ENCODE measurements at places on chromosomes 16 and 17. TPM values are rescaled to one million over a fixed set of nuclear protein-coding genes. Genes with fewer than 3 reads are reported as not detected.

DNA sequence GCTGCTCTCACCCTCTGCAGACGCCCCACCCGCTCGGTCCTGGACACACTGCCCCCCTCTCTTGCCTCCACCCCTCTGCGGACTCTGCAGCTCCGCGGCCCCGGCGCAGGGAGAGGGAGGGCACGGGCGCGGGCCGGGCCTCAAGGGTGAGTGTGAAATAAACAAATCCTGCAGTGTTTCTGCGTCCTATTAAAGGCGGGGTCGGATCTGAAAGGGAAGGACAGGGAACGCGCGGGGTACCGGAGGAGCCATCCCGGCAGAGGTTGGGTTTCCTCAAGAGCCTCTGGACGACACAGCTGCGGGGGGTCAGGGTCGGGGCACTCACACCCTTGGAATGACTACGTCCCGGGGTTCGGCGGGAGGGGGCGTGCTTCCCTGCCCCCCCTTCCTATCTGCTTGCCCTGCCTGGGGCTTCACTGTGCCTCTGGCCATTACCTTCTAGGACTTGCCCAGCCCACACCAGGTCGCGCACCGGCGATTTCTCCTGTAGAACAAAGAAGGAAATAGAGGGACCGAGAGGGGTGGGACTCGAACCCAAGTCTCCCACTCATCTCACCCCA is 466 bp upstream of the HSF4 start:
- H3K4me1 ChIP-seq = peaks cover 28% of the 10 kb centered on the region
- no peak for DNase-seq
- no peaks in the 10 kb centered on the region for H3K36me3 ChIP-seq
- peaks cover 13% of the 10 kb centered on the region for H3K27me3 ChIP-seq

GRCh38 chr16:68592466-68593337 is 52.4 kb upstream of the CDH3 start:
- no peak for DNase-seq
- no peaks in the 10 kb centered on the region for H3K27me3 ChIP-seq
- H3K27ac ChIP-seq = no peak overlapping the region
- no peaks in the 10 kb centered on the region for H3K36me3 ChIP-seq
- peaks cover 7% of the 10 kb centered on the region for H3K4me1 ChIP-seq

GRCh38 chr16:3022684-3023414 is 893 bp downstream of the HCFC1R1 start:
- H3K27me3 ChIP-seq = no peaks in the 10 kb centered on the region
- H3K4me3 ChIP-seq = peak overlapping the region; percentile 91
- peaks cover 29% of the 10 kb centered on the region for H3K4me1 ChIP-seq
- H3K27ac ChIP-seq = peak overlapping the region; percentile 99
- DNase-seq = no peak

DNA sequence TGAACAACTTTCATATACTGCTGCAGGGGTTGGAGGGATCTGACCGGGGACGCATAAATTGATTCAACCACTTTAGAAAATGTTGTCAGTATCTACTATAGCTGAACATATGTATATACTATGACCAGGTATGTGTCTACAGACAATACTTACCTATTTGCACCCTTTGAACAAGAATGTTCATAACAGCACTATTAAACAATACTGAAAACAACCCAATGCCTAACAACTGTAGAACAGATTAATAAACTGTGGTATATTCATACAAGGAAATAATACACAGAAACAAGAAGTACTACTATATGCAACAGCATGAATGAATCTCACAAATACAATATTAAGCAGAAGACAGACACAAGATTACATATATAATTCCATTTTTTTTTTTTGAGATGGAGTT is 10.5 kb downstream of the BRIP1 start:
- no peaks in the 10 kb centered on the region for H3K4me1 ChIP-seq
- no peak overlapping the region for H3K4me3 ChIP-seq
- no peak overlapping the region for H3K27ac ChIP-seq
- no peaks in the 10 kb centered on the region for H3K27me3 ChIP-seq
- peaks cover 2% of the 10 kb centered on the region for H3K36me3 ChIP-seq

DNA sequence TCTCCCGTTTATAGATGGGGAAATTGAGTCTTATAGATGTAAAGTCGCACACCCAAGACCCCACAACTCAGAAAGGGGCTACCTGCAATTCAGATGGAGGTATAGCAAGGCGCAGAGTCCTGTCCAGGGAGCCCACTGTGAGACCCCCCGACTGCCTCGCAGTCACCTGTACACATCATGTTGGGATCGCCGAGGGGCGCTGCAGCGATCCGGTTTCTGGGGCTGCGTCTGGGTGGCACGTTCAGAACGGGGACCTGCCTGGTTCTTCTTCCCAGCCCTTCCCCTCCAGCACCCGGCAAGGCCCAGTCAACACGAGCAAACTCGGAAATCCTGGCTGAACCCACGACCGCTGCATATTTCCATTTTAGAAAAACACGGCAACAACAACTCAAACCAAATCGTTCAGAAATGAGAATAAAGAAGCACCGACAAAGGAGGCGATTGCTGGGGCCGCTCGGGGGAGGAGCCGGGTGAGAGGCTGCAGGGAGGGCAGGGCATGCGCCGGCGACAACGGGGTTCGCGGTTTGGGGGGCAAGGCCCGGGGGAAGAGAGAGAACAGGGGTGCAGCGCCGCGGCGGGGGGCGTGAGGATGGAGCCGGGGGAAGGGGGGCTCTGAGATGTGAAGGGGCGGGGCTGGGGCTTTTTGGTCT is 643 bp downstream of the HSDL1 start:
- peaks cover 7% of the 10 kb centered on the region for H3K27me3 ChIP-seq
- peaks cover 15% of the 10 kb centered on the region for H3K4me1 ChIP-seq
- peaks cover 2% of the 10 kb centered on the region for H3K36me3 ChIP-seq
- H3K4me3 ChIP-seq = peak overlapping the region; percentile 95
- peak overlapping the region; percentile 79 for H3K27ac ChIP-seq

DNA sequence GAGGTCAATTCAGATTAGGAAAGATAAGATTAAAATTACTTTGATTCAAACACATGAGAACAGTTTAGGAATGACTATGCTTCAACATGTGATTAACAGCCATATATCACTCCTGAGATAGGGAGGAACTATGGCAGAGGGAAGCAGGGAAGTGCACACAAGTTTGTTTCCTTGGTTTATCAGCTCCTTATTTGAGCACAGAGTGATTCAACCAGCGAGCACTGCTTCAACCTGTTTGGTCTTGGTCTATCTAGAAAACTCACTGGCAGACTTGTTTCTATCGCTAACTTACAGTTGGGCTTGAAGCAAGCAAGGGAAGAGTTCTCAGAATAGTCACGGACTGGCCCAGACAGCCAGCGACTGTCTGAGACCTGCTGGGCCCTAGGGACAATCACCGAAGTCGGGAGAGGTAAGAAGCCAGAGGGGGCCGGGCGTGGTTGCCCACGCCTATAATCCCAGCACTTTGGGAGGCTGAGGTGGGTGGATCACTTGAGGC is 23.5 kb downstream of the TUBG1 start:
- H3K27me3 ChIP-seq = no peaks in the 10 kb centered on the region
- no peaks in the 10 kb centered on the region for H3K36me3 ChIP-seq
- no peak overlapping the region for H3K4me3 ChIP-seq
- H3K4me1 ChIP-seq = no peaks in the 10 kb centered on the region

- H3K36me3 ChIP-seq = no peaks in the 10 kb centered on the region
- H3K27me3 ChIP-seq = peaks cover 30% of the 10 kb centered on the region
- no peak overlapping the region for H3K27ac ChIP-seq
- no peak for DNase-seq
These were observed 104.7 kb upstream of the CRHR1 start for GRCh38 chr17:45679426-45679825.

GRCh38 chr16:67987460-67988160 is 7.3 kb upstream of the DPEP3 start:
- H3K4me3 ChIP-seq = no peak overlapping the region
- no peak for DNase-seq
- no peaks in the 10 kb centered on the region for H3K4me1 ChIP-seq
- H3K36me3 ChIP-seq = no peaks in the 10 kb centered on the region

DNA sequence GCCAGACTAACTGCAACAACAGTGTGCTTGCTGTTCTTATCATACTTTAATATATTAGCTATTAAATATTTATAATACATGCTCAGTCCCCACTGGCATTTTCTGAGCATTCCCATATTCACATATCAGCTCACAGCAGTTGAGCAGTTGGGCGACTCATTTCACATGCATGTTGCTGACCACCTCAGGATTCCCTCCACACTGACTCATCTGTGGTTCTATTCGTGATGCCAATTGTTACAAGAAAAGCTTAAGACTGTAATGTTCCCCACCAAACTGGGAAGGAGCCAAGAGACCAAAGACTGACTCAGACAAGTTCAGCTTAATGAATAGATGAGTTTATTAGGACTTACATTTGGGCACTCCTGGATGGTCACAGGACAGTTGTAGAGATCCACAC is 100.3 kb upstream of the KIF2B start:
- peak overlapping the region; percentile 37 for H3K4me3 ChIP-seq
- no peak for DNase-seq
- no peaks in the 10 kb centered on the region for H3K36me3 ChIP-seq

DNA sequence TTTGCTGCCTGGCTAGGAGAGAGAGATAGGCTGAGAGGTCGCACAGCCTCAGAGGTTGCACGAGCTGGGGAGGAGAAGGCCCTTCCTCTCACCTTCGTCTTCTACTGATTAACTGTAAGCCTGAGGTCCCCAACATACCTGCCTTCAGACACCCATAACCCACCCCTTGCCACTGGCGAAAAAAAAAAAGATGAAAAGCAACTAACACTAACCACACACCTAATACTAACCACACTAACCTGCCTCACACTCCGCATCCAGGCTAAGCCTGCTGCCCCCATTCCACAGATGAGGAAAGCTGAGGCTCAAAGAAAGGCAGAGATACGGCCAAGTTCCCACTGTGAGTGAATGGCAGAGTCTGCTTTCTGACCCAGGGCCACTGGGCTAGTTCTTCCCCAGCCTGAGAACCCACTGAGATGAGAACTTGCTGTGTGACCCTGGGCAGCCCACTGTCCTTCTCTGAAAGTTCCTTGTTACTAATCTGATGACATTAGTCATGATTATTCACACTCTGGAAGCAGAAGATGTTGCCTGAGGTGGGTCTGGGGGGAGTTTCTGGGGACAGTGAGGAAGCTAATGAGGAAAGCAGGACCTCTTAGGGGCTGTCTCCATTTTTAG is 4.6 kb downstream of the IL21R start:
- no peaks in the 10 kb centered on the region for H3K27me3 ChIP-seq
- H3K4me1 ChIP-seq = peaks cover 54% of the 10 kb centered on the region
- no peak for DNase-seq
- no peaks in the 10 kb centered on the region for H3K36me3 ChIP-seq

DNA sequence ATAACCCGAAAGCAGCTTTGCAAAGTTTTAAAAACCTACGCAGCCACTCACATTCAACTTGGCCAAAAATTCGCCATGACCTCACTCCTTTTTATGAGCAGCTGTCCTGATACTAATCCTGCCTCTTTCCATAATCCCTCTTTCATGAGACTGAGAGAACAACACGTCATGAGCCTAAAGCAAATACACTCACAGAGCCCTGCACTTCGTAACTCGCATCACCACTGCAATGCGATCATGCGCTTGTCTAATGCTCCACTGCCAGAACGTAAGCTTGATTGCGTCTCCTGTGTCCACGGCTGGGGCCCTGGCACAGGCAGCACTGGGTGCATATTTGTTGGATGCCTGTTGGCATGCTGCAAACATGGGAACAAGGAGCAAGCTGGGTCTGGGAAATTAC is 36.2 kb downstream of the CDRT4 start:
- no peak overlapping the region for H3K27ac ChIP-seq
- H3K4me1 ChIP-seq = peaks cover 12% of the 10 kb centered on the region
- DNase-seq = no peak
- no peaks in the 10 kb centered on the region for H3K27me3 ChIP-seq

DNA sequence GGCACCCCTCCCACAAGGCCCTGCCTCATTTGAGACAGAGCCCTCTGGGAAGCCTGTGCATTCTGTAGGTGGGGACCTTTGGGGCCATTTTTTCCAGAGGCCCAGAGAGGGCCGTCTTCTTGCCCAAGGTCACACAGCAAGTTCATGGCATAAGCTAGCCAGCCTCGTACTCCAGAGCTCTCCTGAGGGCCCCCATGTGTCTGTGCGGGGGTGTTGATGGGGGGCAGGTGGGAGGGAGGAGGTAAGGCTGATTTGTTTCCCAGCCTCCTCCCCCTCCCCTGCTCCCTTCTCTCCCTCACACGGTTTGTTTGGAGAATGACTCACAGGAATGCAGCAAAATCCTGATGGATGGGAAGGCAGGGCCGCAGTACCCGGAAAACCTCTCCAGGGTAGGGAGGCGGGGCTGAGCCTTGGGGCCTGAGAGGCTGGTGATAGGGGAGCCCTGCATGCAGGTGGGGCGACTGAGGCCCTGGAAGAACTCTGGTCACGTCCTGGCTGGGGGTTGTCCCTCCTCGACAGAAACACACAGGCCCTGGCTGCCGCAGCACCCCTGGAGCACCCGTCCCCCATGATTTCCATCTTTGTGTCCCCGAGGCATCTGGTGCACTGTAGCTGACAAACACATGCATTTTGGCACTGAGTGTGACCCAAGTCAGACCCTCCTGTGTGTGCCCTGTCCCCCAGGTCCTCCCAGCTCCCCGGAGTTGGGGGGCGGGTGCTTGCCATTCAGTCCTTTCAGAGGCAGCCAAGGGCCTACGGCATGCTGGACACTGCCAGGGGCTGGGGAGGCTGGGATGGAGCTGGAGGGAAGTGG is 29.7 kb downstream of the RAI1 start:
- H3K4me1 ChIP-seq = peaks cover 77% of the 10 kb centered on the region
- H3K27ac ChIP-seq = peak overlapping the region; percentile 93
- DNase-seq = no peak
- peaks cover 1% of the 10 kb centered on the region for H3K36me3 ChIP-seq
- no peaks in the 10 kb centered on the region for H3K27me3 ChIP-seq

DNA sequence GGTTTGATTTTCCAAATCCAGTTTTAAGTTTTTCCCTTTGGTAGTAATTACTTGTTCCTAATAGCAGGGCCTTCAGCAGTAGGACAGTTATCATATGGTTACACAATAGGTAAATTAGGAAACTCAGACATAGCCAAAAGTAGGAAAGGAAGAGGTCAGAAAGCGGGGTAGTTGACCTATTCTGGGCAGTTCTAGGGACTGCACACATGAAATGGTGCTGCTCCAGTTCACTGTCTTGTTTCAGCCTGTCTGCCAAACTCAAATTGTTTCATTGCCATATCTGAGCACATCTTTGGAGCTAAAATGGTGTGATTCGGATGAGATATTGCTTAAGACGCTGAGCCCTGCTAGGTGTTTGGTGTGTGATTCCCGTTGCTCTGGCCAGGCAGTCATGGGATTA is 56.7 kb downstream of the TANGO6 start:
- no peak for DNase-seq
- peaks cover 13% of the 10 kb centered on the region for H3K4me1 ChIP-seq
- H3K27ac ChIP-seq = no peak overlapping the region

- peaks cover 3% of the 10 kb centered on the region for H3K4me1 ChIP-seq
- no peak overlapping the region for H3K27ac ChIP-seq
- H3K36me3 ChIP-seq = no peaks in the 10 kb centered on the region
- peaks cover 20% of the 10 kb centered on the region for H3K27me3 ChIP-seq
These were observed 12.2 kb downstream of the AIPL1 start for GRCh38 chr17:6422654-6423241.

NOD2 gene
- total RNA-seq = 0.07 TPM

ALOX12B gene
- total RNA-seq = not detected

REXO5 gene
- 6.9 TPM for total RNA-seq

KRT28 gene
- not detected for total RNA-seq

CCL14 gene
- not detected for total RNA-seq

EFCAB13 gene
- 1.5 TPM for total RNA-seq

SPNS3 gene
- not detected for total RNA-seq

MYH13 gene
- not detected for total RNA-seq
